ENCODE measurements at places on chromosomes 5 and 9.

GRCh38 chr5:94670726-94671125, 52.3 kb downstream of the SLF1 start:
- no peak for DNase-seq

- peak; percentile 7 for DNase-seq
Measured at GRCh38 chr5:58849921-58850667, 267.2 kb downstream of the RAB3C start.

DNA sequence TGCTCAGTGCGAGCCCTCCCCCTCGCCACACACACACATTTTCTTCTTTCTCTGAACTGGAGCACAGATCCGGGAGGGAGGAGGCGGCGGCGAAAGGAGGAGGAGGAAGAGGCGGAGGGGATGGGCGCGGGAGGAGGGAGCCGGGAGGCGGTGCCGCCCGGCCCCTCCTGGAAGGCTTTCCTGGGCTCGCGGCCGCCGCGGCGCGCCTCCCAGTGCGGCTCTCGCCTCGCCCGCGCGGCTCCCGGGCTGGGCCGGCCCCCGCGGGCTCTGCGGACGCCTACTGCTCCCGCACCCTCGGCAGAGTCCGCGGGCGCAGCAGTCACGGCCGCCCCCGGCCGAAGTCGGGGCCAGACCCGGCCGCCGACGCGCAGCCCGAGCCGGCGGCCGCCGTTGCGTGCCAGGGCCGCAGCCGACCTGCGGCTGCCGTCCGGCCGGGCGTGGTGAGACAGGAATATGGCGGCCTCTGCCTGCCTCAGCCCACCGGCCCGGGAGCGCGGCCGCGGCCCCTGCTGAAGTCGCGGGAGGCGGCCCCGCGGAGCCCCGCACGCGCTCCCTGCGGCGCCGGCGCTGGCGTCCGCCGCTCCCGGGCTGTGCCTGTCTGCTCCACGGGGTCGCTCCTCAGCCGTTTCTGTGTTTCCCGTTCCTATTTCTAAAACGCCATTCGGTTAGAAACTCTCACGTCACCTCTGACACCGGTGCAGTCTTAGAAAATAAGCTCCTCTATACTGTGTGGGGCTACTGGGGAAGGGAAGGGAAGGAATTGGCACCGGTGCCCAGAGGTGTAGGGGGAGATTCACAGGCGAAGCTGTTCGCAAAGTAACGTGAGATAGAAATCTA, 500 bp upstream of the GNAQ start:
- peak; percentile 82 for DNase-seq

- no peak for DNase-seq
Measured at GRCh38 chr5:151174612-151175101, 17.1 kb upstream of the ANXA6 start.

DNA sequence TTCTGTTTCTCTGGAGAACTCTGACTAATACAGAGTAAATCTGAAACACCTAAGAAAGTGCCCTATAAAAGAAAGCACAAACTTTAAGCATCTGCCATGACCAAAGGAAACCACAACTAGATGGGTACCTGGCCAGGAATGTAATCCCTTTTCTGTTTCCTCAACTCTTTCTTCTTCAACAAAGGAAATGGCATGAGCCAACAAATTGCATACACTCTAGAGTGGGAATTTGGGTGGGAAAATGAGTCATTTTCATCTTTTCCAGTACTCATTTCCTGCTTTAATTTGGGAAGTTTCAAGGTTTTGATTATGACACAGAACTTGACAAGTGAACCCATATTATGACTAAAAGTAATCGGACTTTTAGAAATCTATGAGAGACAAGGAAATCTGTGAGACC, 349.2 kb upstream of the RORB start:
- DNase-seq: no peak

- no peak for DNase-seq
Measured at GRCh38 chr5:168165221-168165914, 126.1 kb upstream of the WWC1 start.

DNA sequence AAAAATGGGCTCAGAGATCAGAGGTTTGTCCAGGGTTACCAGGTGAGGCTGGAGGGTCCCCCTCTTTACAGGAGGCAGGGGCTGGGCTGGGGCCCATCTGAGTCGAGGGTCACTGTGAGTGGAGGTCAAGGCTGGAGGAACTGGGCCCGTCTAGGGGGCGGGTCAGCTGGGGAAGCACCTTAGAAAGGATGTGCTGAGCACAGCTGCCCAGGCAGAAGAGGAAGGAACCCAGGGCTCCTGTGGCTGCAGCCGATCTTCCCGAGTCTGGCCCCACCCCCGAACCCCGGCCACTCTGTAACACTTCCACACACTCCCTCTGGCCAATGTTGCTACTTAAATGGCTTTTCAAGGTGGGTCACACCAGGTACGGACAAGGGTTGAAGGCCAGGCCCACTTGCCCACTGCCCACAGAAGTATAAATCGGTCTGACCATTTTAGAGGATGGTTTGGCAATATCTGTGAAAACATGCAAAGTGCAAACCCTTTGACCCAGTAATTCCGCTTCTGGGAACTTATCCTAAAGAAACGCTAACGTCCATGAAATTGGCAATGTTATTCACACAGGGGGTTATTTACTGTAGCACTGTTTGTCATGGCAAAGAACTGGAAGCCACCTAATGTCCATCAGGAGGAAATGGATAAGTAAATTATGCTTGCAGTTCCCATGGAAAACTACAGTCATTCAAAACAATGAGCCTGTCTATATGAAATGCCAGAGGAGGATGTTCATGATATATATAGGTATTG, 30.5 kb upstream of the EEIG1 start:
- DNase-seq: no peak

GRCh38 chr5:168813184-168813968, 234.2 kb upstream of the PANK3 start:
- DNase-seq: no peak

- no peak for DNase-seq
Measured at GRCh38 chr9:94900222-94901018, 173.9 kb downstream of the AOPEP start.

GRCh38 chr9:130220352-130220751, 45.2 kb upstream of the HMCN2 start:
- no peak for DNase-seq

DNA sequence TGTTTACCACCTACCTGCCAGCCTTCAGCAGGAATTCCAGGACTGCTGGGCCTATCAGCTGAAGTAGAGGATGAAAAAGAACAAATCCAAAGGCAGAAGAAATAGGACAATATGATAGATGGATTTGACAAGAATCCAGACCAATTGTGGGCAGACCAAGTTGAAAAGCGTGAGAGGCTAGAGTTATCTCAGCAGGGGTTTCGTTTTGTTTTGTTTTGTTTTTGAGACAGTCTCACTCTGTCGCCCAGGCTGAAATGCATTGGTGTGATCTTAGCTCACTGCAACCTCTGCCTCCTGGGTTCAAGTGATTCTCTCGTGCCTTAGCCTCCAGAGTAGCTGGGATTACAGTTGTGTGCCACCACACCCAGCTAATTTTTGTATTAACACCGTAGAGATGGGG, 113.2 kb downstream of the PALM2AKAP2 start:
- no peak for DNase-seq

DNA sequence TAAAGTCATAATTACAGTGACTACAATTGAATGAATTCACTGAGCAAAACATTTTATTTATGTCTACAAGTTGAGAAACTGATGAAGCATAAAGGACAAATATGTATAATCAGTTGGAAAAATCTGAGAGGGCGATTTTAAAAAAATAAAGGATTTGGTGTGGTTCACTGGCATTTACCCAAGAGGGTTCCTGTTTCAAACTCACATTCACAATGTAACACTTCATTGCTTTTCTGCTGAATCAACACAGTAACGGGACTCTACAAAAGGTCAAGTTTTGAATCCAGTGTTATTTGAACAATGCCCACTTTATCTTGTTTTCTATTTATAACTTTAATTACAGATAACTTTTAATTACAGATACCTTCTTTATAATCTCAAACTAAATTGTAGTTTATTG, 138.6 kb downstream of the NUDT12 start:
- no peak for DNase-seq

- DNase-seq: no peak
Measured at GRCh38 chr5:138869763-138870500, 5.2 kb downstream of the LRRTM2 start.

DNA sequence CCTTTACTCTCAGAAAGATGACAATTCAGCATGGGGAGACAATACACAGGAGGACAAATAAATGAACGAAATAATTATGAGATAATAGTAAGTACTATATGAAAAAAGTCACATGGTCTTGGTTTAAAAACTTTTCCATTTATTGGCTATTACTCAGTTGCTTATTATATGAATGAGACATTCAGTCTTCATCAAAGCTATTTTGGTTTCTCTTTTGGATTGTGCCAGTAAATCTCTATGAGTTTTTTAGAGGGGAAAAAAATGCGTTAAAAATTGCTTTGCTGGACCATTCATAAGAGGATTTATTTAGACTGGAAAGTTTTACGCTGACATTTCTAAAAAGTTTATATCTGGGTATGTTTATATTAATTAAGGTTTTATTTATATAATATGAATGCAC, 137.7 kb downstream of the AOPEP start:
- no peak for DNase-seq

DNA sequence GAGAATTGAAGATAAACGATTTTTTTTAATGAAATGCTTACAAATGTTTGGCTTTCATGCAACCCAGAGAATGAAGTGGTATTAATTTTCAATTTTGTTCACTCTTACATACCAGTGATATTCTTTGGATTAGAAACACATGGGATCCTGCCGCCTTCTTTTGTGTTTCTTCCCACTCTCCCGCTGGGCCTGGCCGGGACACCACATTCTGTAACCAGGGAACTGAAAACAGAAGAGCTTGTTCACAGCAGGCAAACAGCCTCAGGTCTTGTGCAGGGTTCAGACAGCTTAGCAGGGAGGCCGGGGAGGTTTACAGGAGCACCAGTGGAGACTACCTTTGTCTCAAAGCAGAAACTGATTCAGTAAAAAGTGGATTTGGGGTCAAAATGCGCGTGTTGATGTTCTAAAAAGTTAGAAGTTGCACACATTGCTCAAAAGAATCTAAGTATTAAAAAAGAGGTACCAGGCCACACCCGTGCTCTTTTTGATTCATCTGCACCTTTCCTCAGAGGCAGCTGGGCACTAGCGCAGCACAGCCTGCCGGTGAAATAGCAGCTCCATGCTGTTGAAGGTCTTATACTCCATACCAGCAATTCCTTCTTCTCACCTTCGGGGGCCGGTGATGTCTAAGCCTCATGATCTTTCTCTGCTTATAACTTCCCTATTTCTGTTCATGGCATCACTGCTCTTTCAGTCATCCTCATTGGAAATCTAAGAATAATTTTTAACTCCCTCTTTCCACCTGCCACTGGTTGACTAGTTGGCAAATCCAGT, 67.1 kb downstream of the GRAMD2B start:
- DNase-seq: no peak

DNA sequence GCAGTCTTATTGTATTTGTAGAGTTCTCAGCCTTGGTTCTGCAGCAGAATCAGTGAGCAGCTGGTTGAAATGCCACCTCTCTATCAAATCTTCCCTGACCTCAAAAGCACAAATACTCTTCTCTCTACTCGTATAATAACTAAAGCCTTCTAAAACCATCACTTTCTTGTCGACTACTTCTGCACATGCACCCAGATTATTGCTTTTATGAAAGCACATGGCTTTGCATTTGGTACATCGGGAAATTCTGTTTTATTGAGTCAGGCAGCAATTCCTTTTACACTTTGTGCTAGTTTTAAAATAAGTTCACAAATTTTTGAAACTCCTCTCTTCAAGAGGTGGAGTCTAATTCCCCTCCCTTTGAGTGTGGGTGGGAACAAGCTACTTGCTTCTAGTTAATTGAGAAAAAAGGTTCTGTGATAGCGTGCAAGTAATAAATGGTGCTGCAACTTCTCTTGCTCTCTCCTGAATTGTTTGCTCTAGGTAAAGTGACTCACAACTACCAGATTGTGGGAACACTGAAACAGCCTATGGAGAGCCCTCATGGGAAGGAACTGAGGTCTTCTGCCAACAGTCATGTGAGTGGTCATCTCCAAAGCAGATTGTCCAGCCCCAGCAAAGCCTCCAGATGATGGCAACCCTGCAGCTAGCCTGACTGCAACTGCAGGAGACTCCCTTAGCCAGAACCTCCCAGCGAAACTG, 66.0 kb upstream of the TAF1L start:
- DNase-seq: no peak

- no peak for DNase-seq
Measured at GRCh38 chr9:137917116-137917515, 39.5 kb downstream of the CACNA1B start.

- no peak for DNase-seq
Measured at GRCh38 chr9:78357165-78357873, 60.4 kb downstream of the PSAT1 start.

DNA sequence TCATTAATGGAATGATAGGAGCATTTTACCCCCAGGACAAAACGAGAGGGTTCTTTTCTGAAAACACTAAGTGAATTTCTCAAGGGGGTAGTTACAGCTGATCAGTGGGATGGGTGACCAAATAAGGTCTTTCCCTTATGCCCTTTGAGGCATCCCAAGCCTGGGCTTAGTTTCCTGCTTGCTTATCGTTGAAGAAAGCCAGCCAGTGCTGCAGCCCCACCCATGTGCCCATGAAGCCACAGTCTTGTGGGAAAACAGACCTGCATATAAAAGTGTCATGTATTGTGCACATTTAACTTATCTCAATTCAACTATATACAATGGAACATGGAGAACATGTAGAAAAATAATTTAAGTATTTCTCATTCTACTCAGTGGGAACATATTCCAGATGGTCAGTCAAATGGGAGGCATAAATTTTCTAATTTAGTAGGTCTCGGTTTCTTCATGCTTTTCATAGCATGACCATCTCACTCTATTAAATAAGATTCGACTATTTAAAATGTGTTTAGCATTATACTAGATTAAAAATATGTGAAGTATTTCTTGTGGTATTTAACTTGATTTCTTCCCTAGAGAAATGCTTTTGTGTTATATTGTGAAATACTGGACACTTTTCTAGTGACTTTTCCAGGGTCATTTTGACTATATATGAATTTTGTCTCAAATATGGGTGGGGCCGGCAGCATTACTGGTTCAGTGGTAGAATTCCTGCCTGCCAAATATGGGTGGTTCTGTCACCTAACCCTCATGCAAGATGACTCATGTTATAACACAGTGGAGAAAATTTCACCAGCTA, 189.7 kb upstream of the SGCD start:
- DNase-seq: no peak

GRCh38 chr5:76670508-76670907, 45.4 kb upstream of the F2R start:
- no peak for DNase-seq

GRCh38 chr5:4880304-4880741, 259.8 kb upstream of the ADAMTS16 start:
- DNase-seq: no peak

Data from CD4-positive, alpha-beta T cell treated with Interleukin-17A for 1 hour (primary cell).